Stimulated activated CD8-positive, alpha-beta memory T cell treated with anti-CD3 and anti-CD28 coated beads, Interleukin-15, amount 100 ng/mL, for 1 hour (primary cell): ENCODE measurements at places on chromosomes 11 and 22.

DNA sequence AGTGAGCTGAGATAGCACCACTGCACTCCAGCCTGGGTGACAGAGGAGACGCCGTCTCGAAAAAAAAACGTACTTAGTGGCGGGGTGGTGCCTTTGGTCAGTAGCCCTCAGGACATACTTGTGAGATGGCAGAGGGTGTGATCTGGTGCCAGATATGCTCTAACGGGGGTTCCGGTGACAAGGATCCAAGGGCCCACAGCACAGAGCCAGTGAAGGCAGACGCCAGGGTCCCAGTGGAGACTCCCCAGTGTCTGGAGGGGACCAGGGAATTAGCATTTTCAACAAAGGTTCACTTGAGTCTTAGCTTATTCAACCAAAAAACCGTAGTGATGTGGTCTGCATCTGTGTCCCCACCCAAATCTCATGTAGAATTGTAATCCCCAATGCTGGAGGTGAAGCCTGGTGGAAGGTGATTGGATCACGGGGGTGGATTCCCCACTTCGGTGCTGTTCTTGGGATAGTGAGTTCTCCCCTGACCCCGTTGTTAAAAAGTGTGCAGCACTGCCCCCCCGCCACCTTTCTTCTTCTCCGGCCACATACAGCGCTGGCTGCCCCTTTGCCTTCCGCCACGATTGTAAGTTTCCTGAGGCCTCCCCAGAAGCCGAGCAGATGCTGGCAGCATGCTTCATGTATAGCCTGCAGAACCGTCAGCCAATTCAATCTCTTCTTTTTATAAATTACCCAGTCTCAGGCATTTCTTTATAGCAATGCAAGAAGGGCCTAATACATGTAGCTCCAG is 26.6 kb upstream of the OSBPL5 start:
- no peak for DNase-seq

- DNase-seq: no peak
These were observed 324.8 kb downstream of the DYNC2H1 start for GRCh38 chr11:103434073-103434411.

- DNase-seq: no peak
These were observed 18.6 kb upstream of the MCHR1 start for GRCh38 chr22:40660730-40661129.

DNA sequence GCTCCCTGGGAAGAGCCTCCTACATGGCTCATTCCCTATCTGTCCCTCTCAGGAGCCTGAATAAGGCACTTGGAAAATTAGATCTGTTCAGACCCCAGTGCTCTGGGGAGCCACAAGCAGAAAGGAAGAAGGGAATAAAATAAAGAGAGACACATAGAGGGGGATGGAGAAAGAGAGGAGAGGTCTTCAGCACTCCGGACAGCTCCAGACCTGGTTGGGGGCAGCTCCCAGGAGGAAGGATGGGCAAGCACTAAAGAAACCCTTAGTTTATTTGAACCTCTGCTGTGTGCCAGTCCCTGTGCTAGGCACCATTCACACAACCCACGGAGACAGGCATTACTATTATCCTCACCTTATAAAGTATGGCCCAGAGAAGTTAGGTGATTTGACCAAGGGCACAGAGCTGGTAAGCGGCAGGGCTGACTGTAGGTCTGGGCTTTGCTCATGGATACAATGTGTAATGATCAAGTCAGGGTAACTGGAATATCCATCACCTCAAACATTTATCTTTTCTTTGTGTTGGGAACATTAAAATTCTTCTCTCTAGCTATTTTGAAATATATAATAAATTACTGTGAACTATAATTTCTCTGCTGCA is 53.7 kb upstream of the LRRC32 start:
- DNase-seq: no peak

GRCh38 chr11:23099256-23099655 is 239.0 kb upstream of the CCDC179 start:
- DNase-seq: no peak

GRCh38 chr11:11611381-11611780 is 10.4 kb downstream of the GALNT18 start:
- no peak for DNase-seq

- DNase-seq: no peak
These were observed 2.1 kb upstream of the CBL start for GRCh38 chr11:119204066-119204465.

GRCh38 chr11:122287401-122287800 is 171.4 kb upstream of the BLID start:
- no peak for DNase-seq

DNA sequence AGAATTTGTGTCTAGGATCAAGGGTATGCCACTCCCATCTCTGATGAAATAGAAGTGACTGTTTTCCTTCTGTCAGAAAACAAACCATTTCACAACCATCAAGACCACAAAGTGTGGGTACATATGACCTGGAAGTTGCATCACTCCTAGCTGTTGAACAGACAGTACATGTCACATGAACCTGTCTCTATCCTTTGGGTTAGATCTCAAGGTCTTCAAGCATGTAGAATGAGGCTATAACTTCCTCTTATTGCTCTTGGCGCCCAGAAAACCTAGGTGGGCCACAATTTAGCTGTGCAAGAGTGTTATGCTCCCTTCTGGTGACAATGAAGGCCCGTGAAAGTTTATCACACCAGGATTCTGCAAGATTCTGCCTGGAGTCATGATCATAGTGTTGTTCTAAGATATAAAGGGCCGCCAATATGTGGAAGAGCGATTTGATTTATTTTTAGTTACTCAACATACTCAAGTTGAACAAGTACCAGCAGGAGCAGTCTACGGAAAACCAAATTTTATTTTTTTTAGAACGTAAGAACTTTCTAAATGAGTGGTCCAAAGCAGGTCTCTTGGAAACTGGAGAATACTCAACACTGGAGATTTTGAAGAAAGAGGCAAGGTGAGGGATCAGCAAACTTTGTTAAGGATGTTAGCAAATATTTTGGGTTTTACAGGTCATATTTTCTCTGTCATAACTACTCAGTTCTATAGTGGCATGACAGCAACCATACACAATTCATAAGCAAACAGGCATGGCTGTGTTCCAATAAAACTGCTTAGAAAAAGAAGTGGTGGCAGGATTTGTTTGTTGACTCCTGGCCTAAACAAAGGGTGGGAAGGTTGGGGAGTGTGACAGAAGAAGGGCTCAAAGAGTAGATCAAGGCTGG is 101.8 kb downstream of the USP35 start:
- DNase-seq: no peak

GRCh38 chr11:90997241-90997640 is 774.4 kb upstream of the CHORDC1 start:
- DNase-seq: no peak

GRCh38 chr22:27175974-27176373 is 518.6 kb downstream of the MIAT start:
- no peak for DNase-seq
